ENCODE measurements at places on chromosomes 3 and 15. TPM values are rescaled to one million over a fixed set of nuclear protein-coding genes. Genes with fewer than 3 reads are reported as not detected.
A peak's percentile ranks its signal among the peaks of the same experiment; 100 is the strongest.

GRCh38 chr3:129820587-129820986 is 72.9 kb downstream of the TMCC1 start:
- peaks cover 7% of the 10 kb centered on the region for H3K4me1 ChIP-seq
- H3K27me3 ChIP-seq, result no peaks in the 10 kb centered on the region
- no peak overlapping the region for H3K27ac ChIP-seq
- H3K36me3 ChIP-seq, result peaks cover 7% of the 10 kb centered on the region

DNA sequence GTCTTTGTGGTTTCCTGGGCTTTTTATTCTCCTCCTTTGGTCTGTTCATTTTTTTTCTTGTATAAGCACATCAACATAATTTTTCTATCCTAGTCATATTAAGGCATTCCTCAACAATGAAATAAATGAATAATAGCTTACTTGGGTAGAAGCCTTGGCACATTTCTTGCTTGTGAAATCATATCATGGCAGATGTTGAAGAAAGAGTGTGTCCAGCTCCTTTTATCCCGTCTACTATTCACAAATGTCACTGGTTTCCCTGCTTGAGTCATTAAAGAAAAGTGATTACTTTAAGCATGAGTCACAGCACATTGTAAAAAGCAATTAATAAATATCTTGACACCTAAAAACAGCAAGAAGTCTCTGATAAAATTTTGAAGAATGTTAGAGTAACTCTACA is 42.1 kb downstream of the MINAR1 start:
- no peaks in the 10 kb centered on the region for H3K36me3 ChIP-seq
- no peak overlapping the region for H3K4me3 ChIP-seq
- no peak for DNase-seq
- no peak overlapping the region for H3K27ac ChIP-seq

DNA sequence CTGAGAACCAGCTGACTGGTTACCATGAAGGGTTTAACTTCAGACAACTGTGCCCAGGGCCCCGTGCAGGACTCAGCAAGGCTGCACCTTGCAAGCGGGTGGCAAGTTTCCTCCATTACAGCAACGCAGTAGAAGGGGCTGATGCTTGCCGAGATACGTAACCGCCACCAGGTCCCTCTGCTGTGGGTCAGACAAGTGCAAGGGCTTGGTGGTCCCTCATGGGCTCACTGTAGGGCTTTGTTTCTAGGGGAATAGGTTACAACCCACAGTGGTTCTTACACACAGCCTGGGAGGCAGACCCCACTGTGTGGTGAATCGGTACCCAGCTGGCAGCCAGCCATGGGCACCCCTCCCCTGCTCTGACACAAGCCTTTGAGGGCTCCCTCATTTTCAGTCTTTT is 15.5 kb upstream of the SNRPA1 start:
- no peak for DNase-seq
- H3K4me3 ChIP-seq, result no peak overlapping the region
- H3K4me1 ChIP-seq, result no peaks in the 10 kb centered on the region
- H3K27ac ChIP-seq, result no peak overlapping the region
- no peaks in the 10 kb centered on the region for H3K36me3 ChIP-seq

DNA sequence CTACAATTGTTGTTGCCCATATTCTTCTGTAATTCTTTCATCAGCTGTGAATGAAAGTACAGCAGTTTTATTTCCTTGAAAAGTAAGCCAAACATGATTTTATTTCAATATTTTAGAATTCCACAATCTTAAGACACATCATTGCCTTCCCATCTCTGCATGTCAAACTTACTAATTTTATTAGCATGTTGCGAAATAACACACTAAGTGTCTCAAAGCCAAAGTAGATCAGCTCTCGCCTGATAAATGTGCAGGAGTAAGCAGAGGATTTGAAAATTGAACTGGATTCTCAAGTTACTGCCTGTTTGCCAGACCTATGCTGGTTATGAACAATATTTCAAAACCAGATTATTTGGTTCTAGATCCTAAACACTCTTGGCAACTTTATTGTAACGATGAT is 25.7 kb downstream of the TGFBR2 start:
- H3K27ac ChIP-seq, result peak overlapping the region; percentile 60
- DNase-seq, result no peak
- H3K27me3 ChIP-seq, result no peaks in the 10 kb centered on the region
- H3K4me1 ChIP-seq, result peaks cover 99% of the 10 kb centered on the region

- peaks cover 7% of the 10 kb centered on the region for H3K36me3 ChIP-seq
- H3K27ac ChIP-seq, result no peak overlapping the region
- no peak overlapping the region for H3K4me3 ChIP-seq
- DNase-seq, result no peak
- H3K27me3 ChIP-seq, result no peaks in the 10 kb centered on the region
These were observed 91.6 kb downstream of the FLNB start for GRCh38 chr3:58099865-58100264.

GRCh38 chr3:133296981-133297380 is 102.9 kb upstream of the BFSP2 start:
- no peak overlapping the region for H3K4me3 ChIP-seq
- no peaks in the 10 kb centered on the region for H3K36me3 ChIP-seq
- H3K4me1 ChIP-seq, result no peaks in the 10 kb centered on the region

- no peaks in the 10 kb centered on the region for H3K4me1 ChIP-seq
- no peaks in the 10 kb centered on the region for H3K36me3 ChIP-seq
- no peak overlapping the region for H3K4me3 ChIP-seq
- H3K27ac ChIP-seq, result no peak overlapping the region
- no peaks in the 10 kb centered on the region for H3K27me3 ChIP-seq
- DNase-seq, result no peak
These were observed 7.3 kb downstream of the CCDC33 start for GRCh38 chr15:74243431-74243830.

Gene MASP1
- total RNA-seq, result not detected

DNA sequence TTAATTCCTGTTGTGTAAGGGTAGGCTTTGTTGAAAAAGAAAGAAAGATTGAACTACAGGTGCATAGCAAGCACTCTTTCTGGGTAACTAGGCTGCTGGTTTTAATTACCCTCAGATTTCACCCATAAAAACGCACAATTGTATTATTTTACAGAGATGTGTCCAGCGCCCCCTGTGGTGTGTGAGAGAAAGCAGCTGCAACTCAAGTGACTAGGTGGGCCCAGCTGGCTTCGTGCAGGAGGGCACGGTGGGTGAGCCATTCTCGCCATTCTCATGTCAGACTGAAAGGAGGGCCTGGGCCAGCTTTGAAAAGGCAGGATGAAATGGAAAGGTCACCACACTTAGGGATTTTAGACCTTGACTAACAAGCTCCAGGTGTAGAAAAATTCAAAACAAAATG is 122.6 kb downstream of the LRIG1 start:
- no peaks in the 10 kb centered on the region for H3K27me3 ChIP-seq
- H3K4me1 ChIP-seq, result peaks cover 25% of the 10 kb centered on the region

Gene GOLGA8G
- not detected for total RNA-seq

GRCh38 chr15:65307978-65308377 is 3.5 kb downstream of the RNU5B-1 start:
- no peak for DNase-seq
- H3K4me3 ChIP-seq, result no peak overlapping the region
- peaks cover 16% of the 10 kb centered on the region for H3K4me1 ChIP-seq
- no peak overlapping the region for H3K27ac ChIP-seq
- H3K36me3 ChIP-seq, result no peaks in the 10 kb centered on the region
- H3K27me3 ChIP-seq, result no peaks in the 10 kb centered on the region

- H3K27me3 ChIP-seq, result no peaks in the 10 kb centered on the region
- no peak for DNase-seq
- no peaks in the 10 kb centered on the region for H3K4me1 ChIP-seq
- H3K4me3 ChIP-seq, result no peak overlapping the region
These were observed 10.6 kb upstream of the SEMA7A start for GRCh38 chr15:74444106-74445062.

Gene CA12
- total RNA-seq, result not detected

Gene CPN2
- not detected for total RNA-seq

DNA sequence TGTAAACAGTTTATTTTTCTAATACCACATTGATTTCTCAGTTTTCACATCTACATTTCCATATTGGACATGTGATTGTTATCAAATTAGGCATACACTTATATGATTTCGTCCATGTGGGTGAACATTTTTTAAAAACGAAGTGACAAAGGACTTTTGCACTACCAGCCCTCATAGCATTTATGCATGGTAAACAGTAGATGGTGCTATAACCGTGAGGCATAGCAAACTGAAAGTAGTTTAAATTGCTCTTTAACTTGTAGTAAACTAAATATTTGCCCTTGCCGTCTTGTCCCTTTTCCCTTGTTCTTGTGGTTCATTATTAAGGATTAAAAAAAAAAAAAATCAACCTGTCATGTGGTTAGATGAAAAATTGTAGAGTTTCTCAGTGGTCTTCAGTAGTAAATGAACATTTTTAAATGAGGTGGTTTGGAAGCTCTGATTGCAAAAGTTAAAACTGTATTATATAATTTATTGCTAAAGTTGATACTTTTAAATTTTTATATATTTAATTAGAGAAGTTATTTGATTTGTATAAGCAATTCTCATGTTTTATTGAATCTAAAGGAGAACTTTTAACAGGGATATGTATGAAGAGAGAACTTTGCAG is 24.0 kb downstream of the STX19 start:
- H3K4me1 ChIP-seq, result peaks cover 5% of the 10 kb centered on the region
- peak; percentile 57 for DNase-seq
- H3K27ac ChIP-seq, result no peak overlapping the region

DNA sequence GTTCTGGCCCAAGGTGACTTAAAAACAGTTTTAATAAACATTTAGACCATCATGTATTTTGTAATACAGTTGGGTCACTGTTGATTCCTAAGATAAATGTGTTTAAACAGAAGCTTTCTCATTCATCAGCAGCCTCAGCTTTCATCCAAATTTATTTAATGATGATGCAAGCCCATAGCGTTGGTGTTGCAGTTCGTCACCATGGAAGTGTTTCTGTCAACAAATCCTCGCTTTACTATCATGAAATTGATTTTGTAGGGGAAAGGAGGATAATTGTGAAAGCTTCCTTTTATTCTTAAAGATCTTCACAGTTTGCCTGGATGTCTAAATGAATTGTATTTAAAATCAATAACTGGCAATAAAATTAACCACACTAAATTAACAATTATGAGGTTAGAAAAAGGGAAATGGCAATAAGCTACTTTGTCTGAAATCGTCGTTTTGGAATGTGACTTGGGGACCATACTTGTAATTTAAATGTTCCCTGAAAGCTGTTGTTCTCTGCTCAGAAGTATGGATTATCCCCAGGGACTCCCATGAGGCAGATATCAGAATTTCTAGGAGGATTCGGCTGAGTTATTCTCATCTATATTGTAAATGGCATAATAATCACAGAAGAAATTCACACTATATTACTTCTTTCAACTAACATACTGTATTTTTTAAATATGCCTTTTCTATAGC is 29.0 kb downstream of the CMSS1 start:
- H3K4me3 ChIP-seq, result no peak overlapping the region
- H3K27ac ChIP-seq, result no peak overlapping the region
- H3K4me1 ChIP-seq, result no peaks in the 10 kb centered on the region
- no peak for DNase-seq
- H3K27me3 ChIP-seq, result no peaks in the 10 kb centered on the region
- no peaks in the 10 kb centered on the region for H3K36me3 ChIP-seq

Gene DNAJC17
- 40.5 TPM for total RNA-seq

DNA sequence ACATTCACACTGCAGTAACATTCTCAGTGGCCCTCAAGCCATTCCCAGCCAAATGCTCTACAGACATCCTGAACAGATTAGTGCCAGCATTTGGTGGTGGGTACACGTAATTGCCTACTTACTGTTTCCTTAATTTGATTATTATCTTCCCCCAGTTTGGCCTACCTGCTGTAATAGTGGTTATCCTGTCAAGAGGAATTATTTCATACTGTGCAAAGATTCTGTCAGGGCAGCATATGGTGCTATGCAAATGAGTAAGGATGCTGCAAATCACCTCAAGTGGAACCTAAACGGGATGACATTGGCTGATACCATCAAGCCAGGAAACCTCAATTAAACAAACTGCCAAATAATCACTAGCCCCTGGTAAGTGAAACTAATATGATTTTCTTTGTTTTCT is 88.7 kb downstream of the SEMA6D start:
- H3K36me3 ChIP-seq, result no peaks in the 10 kb centered on the region
- H3K4me3 ChIP-seq, result no peak overlapping the region
- no peak for DNase-seq
- no peaks in the 10 kb centered on the region for H3K4me1 ChIP-seq
- no peak overlapping the region for H3K27ac ChIP-seq

DNA sequence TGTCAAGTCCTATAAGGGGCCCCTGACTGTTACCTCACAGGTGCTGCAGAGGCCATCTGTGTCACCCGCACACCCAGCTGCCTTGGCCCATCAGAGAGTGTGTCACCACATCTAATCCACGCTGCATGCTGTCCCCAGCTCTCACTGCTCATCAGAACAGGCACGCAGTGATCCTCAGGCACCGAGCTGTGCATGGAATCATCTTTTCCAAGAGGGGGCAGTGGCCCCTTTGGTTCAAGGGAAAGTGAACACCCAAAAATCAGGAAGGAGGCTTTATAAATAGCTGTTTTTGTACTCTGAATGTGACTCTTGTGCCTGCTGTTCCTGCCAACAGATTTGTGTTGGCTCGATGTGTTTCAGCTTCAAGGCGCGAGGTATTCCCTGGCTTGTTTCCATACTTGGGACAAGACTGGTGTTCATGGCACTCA is 110.3 kb upstream of the ETV5 start:
- H3K36me3 ChIP-seq, result no peaks in the 10 kb centered on the region
- DNase-seq, result no peak

GRCh38 chr3:119408243-119408950 is 55.0 kb downstream of the TMEM39A start:
- no peaks in the 10 kb centered on the region for H3K4me1 ChIP-seq
- H3K36me3 ChIP-seq, result peaks cover under 1% of the 10 kb centered on the region
- no peaks in the 10 kb centered on the region for H3K27me3 ChIP-seq

- H3K4me3 ChIP-seq, result no peak overlapping the region
- H3K27ac ChIP-seq, result no peak overlapping the region
- no peak for DNase-seq
- no peaks in the 10 kb centered on the region for H3K36me3 ChIP-seq
- H3K4me1 ChIP-seq, result peaks cover 35% of the 10 kb centered on the region
- H3K27me3 ChIP-seq, result no peaks in the 10 kb centered on the region
These were observed 36.9 kb downstream of the APBA2 start for GRCh38 chr15:28922707-28923012.

Gene PATL2
- 62.1 TPM for total RNA-seq

Gene ECE2
- total RNA-seq, result not detected

Gene DISP2
- total RNA-seq, result 0.23 TPM

DNA sequence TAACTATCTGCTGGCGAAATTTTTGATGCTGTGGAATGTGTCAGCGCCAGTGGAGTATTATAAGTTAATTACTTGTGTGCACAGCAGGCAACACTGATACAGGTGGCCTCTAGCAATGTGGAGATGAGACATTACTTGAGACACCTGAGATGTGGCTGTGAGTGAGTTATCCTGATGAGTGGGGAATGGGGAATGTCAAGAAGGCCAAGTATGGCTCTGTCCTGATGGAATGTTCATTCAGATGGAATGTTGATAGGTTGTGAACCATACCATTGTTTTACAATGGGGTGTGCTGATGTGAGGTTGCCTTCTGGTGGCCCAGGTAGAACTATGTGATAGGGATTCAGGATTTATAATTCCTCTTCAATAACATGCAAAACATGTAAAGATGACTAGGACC is 404.8 kb downstream of the PTPRG start:
- no peak for DNase-seq
- H3K4me3 ChIP-seq, result no peak overlapping the region
- H3K27me3 ChIP-seq, result no peaks in the 10 kb centered on the region
- H3K4me1 ChIP-seq, result no peaks in the 10 kb centered on the region

Data from CD4-positive, alpha-beta memory T cell (primary cell).